Astrocyte of the spinal cord (primary cell): ENCODE measurements at places on chromosomes 4 and X.
A peak's percentile ranks its signal among the peaks of the same experiment; 100 is the strongest.

GRCh38 chr4:17112292-17112659, 213.8 kb upstream of the LDB2 start:
- DNase-seq, result no peak

DNA sequence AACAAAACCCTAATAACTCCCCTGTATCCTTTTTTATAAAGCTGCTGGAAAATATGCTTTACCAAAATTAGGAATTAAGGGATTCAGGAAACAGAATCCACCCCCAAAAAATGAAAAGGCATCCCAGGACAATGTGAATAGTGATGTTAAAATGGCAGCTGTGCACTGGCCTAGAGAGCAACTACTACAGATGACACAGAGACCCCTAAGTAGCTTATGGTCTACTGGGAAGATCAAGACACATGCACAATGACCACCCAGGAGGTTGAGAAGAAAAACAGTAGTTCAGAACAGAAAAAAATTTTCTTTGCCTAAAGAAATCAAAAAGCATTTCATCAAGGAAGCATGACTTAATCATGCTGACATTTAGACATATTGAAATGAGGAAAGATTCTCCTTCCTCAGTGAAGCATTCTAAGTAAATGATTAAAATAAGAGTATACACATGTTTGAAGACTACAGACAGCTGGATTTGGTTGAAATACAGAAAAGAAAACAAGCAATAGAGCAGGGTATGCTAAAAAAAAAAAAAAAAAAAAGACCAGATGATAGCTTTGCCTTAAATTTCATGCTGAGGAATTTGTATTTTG, 117.3 kb downstream of the WDFY3 start:
- DNase-seq, result no peak

GRCh38 chrX:96929036-96929435, 45.3 kb downstream of the RPA4 start:
- no peak for DNase-seq

DNA sequence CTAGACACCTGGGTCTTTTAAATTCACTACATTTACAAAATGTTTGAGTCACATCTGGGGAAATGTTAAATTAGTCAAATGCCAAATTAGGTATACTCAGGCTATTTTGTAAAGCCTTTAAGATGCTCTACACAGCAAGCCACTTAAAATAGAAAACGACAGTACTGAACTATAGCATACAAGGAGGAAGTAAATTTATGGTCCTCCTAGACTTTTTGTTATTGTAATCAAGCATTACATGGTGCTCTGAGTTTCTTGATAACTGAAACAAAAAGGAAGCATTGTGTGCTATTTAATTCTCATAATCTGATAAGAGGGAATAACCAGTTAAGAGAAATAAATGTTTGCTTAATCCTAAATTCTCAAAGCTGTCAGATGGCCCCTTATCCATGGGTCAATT, 46.2 kb downstream of the SLC9A7 start:
- DNase-seq, result no peak

DNA sequence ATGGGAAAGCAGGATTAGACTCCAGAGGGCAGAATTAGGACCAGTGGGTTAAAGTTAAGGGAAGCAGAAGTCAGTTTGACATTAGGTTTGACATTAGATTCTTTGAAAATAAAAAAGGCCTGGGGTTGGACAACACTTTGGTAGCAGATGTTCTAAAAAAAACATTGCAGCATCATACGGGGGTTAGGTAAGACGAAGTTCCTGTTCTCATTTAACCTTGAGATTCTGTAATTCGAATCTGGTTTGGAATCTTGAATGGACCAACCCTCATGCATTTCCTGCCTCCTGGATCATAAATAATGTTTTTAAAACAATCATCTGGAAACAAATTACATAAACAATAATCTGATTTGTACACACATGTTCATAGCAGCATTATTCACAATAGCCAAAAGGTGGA, 181.0 kb downstream of the SHROOM3 start:
- no peak for DNase-seq

- no peak for DNase-seq
These were observed 271.3 kb upstream of the HAND2 start for GRCh38 chr4:173801361-173801760.

- no peak for DNase-seq
These were observed 20.5 kb downstream of the RAB40A start for GRCh38 chrX:103498786-103499185.

- DNase-seq, result no peak
These were observed 105.1 kb downstream of the PHF8 start for GRCh38 chrX:53939127-53939526.

GRCh38 chrX:119790977-119791436, 423 bp downstream of the RPL39 start:
- peak; percentile 31 for DNase-seq

GRCh38 chrX:13750204-13750603, 15.7 kb downstream of the OFD1 start:
- DNase-seq, result peak; percentile 51

DNA sequence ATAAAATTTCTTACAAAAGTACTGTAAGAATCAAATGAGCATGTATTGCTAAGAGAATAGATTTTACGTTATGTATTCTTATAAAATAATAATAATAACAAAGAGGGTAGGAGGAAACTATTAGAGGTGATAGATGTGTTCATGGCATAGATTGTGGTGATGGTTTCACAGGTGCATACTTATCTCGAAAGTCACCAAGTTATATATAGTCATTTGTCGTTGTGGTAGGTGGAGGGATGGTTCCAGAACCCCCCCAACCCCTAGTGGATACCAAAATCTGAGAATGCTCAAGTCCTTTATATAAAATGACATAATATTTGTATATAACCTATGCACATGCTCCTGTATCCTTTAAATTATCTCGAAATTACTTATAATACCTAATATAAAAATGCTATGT, 36.7 kb upstream of the H2AZ1 start:
- no peak for DNase-seq

GRCh38 chr4:6288871-6289270, 19.2 kb downstream of the WFS1 start:
- no peak for DNase-seq

DNA sequence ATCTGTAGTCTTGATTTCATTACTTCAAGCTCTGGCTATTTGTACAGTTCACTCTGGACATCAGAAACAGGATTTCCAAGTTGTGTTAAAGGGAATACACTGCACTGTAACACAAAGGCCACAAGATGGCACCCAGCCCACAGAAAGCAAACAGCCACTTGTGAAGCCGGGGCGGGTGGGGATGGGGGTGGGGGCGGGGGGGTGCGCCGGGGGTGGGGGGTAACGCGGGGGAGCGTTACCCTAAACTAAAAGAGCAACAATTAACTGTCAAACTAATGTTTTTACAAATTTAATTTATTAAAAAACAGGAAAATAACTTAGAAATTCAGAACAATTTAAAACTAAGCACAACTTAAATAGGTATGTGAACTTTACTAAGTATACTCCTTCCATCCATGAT, 27.3 kb downstream of the PRDX4 start:
- peak; percentile 54 for DNase-seq

GRCh38 chr4:40629401-40630334, at the start of gene RBM47:
Gene RBM47, minus strand, starts transcription at chr4:40629864. Its CDS starts 190,971 bp downstream, at chr4:40438893.
- DNase-seq, result peak; percentile 57

DNA sequence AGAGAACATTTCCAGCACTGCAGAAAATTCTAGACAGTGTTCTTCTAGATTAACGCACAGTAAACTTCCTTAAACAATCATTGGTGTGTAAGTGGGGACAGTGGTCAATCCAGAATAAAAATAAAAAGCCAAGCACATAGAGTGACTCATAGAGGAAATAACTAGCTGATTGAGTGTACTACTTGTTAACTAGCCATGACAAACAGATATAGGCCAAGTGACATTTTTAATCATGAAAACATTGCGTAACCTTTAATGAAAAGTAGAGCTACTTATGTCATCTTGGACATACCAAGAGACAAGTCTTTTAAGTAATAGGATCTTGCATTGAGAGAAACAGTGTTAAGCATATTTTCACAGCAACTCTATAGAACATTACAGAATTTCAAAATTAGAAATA, 233.9 kb upstream of the MAB21L2 start:
- DNase-seq, result peak; percentile 74

- no peak for DNase-seq
These were observed 60.9 kb upstream of the ENPEP start for GRCh38 chr4:110415041-110415440.

GRCh38 chr4:188466001-188466400, 326.8 kb downstream of the TRIML1 start:
- DNase-seq, result no peak

DNA sequence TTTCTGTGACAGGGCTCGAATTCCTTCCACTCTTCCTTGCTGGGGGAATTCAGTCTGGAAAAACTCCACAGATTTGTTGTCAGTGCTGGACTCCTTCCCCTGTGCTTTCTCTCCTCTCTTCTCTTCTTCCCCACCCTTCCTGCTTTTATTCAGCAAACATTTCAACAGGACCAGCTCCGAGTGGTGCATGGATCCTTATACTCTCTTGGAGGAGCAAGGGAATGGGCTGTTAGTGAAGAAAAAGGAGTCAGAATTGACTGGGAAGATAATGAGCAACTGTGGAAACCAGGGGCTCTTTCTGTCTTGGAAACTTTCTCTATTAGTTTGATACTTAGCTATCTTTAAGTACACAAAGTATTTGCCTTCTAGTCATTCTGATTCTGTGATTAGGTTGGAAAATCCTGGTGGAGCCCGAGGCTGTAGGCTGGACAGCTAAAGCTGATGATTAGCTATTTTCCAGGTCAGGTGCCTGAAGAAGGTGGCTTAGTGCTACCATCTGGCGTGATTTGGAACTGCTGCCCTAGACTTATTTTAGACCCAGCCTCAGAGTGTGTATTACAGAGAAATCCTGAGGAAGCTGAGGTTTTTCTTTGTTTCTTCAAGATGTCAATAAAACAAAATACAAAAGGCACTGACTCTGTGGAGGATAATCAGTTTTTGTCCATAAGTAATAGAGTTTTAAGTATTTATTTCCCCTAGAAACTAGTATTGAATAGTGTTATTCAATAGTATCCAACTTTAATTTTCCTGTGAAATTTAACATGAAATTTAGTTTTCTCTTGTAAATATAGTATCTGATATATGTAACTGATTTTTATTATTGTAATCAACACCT, 38.4 kb downstream of the NAP1L5 start:
- DNase-seq, result peak; percentile 64

GRCh38 chr4:13887010-13887409, 259.5 kb upstream of the BOD1L1 start:
- DNase-seq, result no peak

- DNase-seq, result peak; percentile 24
These were observed 1.0 kb upstream of the SNCA start for GRCh38 chr4:89837993-89838390.

DNA sequence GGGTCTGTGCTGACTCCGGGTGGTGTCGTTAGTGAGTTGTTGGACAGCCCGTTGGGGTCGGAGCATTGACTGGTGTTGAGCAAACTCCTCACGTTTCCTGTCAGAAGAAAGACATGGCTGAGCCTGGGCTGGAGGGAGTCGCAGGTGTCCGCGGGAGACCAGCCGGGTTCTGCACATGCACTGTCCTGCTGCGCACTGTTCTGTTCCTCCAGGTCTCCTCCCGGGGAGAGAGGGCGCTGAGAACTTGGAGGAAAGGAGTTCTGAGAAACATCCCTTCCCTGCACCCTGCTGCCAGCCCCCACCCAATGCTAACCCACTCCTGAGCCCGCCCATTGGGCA, 1.1 kb downstream of the ZNF141 start:
- DNase-seq, result no peak

DNA sequence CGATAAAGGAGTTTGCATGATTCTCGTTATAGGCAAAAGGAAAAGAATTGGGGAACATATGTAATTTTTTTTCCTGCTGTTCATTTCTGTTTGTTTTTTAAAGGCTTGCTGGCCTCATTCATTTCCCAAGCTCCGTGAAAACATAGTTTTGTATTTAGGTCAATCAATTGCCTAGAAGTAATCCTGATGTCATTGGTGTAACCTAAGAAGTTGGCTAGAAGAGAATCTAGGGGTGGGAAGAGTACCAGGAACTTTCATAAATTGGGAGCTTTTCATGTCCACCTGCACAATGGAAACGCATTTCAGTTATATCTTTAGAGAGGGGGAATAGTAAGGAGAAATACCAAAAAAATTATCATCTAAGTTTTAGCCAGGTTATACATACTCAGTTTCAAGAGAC, 3.8 kb downstream of the RAPGEF2 start:
- peak; percentile 33 for DNase-seq

GRCh38 chr4:54924891-54925290, 200.5 kb downstream of the KDR start:
- no peak for DNase-seq

- peak; percentile 41 for DNase-seq
These were observed 45.9 kb downstream of the USP11 start for GRCh38 chrX:47278691-47279090.
